ENCODE measurements at places on chromosomes 2 and 18.

DNA sequence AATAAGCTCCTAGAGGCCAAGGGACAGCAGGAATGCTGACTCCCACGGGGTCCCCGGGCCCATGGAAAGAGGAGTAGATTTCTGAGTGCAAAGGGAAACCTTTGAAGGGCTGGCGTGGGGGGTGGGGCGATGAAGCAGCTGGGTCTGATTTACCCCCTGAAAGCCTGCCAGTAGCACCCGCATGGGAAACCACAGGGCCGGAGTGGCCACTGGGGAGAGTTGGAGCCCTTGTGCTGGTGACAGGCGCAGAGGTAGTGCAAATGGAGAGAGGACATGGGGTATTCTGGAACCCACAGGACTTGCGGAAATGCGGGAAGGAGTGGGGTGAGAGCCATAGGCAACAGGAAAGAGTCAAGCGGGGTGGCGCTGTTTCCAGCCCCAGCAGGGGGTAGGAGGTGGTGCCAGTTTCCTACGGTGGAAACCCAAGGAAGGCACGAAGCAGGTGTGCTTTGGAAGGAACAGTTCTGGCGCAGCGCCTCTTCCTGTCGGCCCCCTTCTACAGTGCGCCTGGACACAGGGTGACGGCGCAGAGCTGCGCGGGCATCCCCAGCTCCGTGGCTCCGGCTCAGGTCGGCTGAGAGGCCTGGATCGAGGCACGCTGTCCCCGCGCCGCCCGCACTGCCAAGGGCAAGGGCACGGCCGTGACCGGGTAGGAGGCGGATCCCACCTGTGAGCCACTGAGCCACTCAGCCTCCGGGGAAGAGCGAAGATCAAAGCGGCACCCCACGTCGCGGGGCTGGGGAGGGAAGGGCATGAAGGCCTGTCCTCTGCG, 149.0 kb upstream of the GLI2 start:
- no peak for DNase-seq

DNA sequence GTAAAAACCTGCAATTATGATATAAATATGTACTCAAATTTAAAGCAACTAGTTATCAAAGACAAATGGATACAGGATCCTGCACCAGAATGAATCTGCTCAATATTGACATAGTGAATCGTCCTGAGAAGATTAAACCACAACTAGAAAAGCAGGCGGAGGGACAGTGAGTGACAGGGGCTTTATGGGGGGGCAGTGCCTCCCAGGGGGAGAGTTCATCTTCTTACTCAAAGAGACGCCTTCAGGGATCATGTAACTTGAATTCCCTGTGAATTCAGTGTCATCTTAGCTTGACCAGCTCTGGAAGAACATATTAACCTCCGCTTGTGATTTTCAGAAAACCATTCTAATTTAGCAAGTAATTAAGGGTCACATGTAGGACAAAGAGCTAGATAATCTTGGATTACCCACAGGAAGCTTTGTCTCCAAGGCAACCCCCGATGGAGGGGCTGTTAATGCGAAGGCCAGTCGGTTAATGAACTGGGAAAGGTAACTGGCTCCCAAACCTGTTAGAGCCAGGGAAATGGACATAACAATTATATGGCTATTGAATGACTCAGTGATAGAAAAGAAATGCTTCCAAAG, 17.4 kb upstream of the LMAN1 start:
- DNase-seq: no peak

- DNase-seq: peak; percentile 89
Measured at GRCh38 chr2:43634604-43635306, 2.3 kb upstream of the PLEKHH2 start.

DNA sequence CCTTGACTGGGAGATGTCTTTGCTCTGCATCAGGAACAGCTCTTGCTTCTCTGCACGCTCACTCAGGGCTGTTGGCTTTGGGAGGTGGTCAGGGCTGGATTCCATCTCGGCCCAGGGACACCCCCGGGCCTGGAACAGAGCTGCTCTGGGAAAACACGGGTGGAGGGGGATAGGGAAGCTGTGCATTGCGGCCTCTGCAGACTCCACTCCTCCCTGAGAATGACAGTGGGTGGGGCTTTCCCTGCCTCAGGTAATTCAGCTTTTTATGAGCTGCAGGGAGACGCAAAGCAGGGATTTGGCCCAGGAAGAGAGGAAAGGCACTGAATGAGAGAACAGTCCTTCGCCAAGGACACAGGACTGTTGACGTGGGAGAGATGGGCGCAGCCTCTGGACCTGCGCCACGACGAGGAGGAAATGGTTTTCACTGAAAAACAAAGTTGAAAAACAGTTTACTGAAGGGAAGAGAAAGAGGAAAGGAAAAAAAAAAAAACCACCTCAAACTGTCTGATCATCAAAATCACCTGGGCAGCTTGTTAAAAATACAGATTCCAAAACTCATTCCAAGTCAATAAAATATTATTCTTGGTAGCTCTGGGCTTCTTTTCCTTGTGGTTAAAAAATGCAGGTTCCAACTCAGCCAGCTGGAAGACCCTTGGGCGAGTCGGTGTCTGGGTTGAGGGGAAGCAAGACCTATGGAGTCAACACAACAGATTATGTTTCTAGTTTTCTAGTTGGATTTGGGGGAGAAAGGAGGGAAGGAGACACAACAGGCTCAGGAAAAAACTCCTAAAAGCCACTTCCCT, 194.0 kb downstream of the ZFP36L2 start:
- no peak for DNase-seq

DNA sequence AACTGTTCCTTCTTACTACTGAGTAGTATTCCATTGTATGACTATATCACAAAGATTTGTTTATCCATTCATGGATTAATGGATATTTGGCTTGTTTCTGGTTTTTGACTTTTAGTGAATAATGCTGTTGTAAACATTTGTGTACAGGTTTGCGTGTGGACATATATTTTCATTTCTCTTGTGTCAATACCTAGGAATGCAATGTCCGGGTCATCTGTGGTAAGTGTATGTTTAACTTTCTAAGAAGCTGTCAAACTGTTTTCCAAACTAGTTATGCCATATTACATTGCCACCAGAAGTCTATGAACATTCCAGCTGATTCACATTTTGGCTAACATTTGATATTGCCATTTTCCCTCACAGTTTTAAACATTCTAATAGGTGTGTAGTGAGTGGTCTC, 29.1 kb upstream of the SLC16A14 start:
- peak; percentile 16 for DNase-seq

- no peak for DNase-seq
Measured at GRCh38 chr18:45916302-45916701, 50.8 kb downstream of the EPG5 start.

GRCh38 chr2:128341621-128342020, 23.0 kb upstream of the HS6ST1 start:
- no peak for DNase-seq

DNA sequence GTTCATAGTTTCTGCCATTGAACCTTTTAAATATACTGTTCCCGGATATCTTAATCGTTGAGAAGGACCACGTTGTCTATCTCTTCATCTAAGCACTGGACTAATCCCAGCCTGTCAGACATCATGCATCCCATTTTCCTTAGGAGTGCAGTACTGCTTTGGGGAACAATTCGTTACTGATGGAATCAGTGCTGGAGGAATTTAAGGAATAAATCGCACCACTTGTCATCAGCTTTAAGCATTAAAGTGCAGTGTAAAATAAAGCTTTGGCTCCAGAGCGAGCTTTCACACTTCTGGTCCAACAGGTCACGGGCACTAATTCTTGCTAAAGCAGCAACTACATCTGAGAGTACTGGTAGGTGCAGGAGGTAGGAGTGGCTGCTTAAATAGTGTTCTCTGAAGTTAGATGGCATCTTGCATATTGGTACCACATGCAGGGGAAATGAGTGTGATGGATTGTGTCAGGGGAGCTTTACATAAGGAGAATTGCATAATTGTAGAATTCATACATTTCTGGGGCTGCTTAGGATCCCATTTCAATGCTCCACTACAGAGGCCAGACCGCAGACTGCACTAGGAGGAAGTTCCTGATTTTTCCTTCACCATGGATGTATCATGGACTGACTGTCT, 105.7 kb upstream of the RASGRP3 start:
- DNase-seq: no peak

- DNase-seq: no peak
Measured at GRCh38 chr2:196551014-196551413, 88.5 kb upstream of the CCDC150 start.

DNA sequence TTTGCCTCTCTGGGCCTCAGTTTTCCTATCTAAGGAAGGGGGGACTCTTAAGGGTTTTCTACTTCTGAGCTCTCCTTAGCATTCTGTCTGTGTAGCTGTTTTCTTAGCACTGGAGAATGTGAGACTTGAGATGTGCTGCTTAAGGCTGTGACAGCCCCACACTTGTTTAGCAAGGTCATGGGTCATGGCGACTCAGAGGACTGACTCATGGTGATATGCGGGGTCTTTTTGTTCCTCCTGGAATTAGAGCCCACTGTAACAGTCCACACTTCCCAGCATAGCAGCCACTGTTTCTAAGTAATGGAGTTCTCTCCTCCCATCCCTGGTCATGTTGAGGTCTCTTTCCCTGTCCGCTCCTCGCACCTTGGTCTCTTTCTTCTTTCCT, 4.1 kb upstream of the LPIN1 start:
- peak; percentile 45 for DNase-seq

DNA sequence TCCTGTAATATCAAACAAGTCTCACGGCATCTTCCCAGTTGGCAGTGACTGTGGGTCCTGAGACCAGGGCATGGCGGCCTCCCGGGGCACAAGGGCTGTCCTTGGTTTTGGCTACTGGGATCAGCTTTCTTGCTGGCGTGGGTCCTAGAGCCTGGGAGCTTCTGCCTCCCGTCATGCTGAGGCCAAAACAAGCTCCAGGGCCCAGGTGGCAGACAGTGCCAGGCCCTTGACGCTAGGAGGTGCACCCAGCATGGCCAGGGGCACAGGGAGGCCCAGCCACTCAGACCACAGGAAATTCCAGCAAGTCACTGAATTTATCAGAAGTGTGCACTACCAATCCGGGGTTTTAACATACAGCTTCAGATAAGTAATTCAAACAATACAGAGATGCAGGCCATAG, 184.7 kb downstream of the EIPR1 start:
- no peak for DNase-seq

GRCh38 chr18:35387152-35387571, 10.0 kb upstream of the ZNF396 start:
- peak; percentile 46 for DNase-seq

DNA sequence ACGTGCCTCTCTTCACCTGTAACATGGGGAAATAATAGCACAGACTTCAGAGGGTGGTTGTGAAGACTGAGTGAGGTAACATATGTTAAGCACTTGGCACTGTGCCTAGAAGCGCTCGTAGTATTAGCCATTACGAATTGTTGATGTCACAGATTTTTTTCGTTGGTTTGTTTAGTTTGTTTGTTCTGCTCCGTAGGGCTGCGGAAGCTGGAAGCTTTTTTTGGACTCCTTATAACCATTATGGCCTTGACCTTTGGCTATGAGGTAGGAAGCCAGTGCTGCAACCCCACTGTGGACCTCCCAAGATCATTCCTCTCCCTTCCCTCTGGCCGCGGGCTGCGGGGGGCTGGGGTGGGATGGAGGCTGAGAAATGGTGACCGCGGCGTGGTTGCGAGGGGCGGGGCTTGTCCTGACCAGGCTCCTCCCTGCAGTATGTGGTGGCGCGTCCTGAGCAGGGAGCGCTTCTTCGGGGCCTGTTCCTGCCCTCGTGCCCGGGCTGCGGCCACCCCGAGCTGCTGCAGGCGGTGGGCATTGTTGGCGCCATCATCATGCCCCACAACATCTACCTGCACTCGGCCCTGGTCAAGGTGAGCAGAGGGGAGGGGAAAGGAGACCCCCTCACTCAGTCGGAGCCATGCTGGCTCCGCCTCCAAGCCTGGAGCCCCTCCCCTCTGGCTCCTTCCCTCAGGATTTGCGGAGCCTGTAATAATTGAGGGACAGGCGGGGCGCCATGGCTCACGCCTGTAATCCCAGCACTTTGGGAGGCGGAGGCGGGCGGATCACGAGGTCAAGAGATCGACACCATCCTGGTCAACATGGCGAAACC, 5.5 kb downstream of the SLC11A1 start:
- peak; percentile 80 for DNase-seq

DNA sequence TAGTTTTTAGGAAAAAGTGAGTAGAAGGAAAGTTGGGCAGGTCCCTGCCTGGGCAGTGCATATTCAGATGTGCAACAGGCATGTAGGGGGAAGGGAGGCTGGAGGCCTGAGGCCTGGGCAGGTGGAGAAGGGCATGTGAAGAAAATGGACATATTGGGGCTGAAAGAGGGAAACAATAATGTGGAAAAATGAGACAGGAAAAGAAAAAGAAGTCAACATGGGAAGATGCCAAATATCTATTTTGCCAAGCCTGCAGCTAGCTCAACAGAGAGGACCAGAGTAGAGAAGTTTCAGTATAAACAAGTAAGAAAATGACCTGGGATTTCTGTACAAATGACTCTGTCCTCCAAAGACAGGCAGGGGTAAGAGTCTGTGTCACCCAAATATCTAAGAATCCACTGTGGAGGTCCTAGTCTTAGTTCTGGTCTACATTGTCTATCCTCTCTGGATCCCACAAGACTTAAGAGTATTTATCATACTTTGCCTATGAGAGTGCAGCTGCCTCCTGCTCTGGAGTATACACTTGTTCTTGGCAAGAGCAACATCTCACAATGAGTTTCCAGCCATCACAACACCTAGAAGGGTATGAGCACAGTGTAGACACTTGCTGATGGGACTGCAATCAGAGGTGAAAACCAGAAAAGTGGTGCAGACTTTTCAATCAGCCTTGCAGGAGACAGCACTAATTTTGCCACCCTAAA, 80.2 kb downstream of the CLHC1 start:
- peak; percentile 67 for DNase-seq

DNA sequence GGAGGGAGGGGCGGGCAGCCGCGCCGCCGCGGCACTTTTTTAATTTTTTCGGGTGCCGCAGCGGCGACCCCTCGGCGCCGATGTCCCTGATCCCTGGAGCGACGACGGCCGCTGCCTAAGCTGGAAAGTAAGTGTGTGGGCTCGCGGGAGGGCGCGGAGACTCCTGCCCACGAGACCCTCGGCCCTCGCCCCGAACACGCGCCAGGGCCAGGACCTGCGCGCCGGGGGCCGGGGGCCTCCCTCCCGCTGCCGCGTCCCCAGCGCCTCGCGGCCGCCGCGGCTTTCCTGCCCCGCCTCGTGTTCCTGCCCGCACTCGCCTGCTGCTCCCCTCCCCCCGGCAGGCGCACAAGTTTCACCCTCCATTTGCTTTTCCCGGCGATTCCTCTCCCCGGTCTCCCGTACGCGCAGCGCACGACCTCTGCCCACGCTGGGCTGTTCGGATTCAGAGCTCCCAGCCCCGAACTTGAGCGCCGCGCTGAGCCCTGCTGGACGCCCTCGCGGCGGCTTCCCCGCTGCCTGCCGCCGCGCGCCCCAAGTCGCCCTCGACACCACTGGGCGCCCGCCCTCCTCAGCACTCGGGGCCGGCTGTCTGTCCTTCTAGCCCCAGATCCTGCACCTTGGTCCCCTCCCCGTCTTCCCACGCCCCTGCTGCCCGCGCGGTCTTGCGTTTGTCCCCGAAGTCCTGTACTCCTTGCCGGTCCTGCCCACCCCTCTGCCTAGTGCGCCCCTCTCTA, 507 bp downstream of the PKP4 start:
- DNase-seq: peak; percentile 61

GRCh38 chr2:74566754-74567085, 12.2 kb downstream of the DOK1 start:
- DNase-seq: peak; percentile 75

GRCh38 chr2:147110317-147110716, 734.5 kb upstream of the ACVR2A start:
- no peak for DNase-seq

All from IMR-90 (cell line).